ENCODE measurements at places on chromosomes 1 and 21.

DNA sequence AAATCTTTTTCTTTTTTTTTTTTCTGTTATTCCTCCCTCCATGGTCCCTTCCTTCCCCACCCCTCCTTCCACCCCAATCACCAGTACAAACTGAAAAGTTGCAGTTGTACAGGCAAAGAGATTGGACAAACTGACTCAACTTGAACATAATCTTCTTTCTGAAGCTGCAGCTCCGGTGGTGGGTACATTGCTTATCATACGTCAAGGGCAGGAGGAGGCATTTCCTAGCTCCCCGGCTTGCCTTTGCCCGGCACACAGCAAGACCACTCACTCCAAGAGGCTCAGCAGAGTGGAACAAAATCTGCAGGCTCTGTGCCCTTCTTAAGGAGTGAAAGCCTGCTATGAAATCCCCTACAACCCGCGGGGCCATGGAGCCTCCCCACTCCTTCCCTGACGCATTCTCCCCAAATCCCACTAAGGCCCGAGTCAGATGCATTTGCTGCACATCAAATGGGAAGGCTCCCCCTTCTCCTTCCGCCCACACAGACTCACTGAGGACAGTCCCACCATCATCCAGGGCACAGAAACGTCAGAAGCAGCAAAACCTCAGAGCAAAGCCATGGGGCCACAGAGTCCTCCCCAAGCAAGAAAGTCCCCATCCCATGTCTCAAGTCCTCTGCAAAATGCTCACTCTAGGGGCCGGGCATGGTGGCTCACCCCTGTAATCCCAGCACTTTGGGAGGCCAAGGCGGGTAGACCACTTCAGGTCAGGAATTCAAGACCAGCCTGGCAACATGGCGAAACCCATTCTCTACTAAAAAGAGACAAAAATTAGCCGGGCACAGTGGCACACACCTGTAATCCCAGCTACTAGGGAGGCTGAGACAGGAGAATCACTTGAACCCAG is 45.9 kb downstream of the SYF2 start:
- DNase-seq, result no peak

- no peak for DNase-seq
Measured at GRCh38 chr1:241775021-241775420, 73.0 kb upstream of the EXO1 start.

DNA sequence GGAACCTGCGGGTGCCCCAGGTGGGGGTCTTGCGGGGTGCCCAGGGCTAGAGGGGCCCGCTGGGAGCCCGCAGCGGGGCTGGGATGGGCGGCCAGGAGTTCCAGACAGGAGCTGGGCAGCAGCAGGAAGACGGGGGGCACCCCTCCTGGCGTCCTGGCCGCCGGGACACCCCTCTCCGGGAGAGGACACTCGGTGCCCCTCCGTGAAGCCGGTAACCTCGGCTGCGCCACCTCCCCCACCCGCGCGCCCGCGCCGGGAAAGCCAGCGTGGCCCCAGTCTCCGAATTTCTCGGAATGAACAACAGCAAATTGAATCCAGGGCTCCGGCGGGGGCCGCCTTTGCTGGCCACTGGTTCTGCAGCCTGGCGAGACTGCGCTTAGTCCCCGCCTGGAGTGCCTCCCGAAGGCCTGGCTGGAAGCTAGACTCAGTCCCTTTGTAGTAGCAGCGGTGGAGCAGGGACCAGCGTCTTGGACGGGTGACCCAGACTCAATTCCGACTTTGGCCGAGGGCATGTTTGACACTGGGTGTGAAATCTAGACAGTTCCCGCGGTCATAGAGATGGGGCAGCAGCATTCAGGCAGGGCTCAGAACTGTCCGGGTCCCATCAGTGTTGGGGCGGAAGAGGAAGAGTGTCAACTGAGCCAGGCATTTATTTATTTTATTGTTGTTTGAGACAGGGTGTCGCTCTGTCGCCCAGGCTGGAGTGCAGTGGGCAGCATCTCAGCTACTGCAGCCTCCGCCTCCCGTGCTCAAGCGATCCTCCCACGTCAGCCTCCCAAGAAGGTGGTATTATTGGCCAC is 773 bp downstream of the IFNGR2 start:
- DNase-seq, result peak; percentile 43

DNA sequence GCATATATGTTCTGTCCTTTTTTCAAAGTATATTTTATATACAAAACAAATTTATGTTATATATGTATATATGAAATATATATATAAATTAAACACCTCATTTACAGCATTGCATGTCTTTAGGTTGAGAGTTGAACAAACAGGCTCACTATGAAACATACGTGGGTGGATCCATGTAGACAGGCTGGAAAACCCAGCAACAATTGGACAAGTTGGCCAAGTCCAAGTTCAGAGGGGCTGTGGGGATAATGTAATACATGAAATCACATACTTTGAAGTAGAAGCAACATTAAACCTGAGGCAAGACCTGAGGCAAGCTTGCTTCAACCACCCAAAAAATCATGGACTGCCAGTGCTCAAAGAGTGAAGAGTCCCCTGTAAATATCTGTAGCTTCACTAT is 39.7 kb downstream of the KCNJ6 start:
- no peak for DNase-seq

GRCh38 chr1:221159608-221160007 is 280.4 kb downstream of the HLX start:
- DNase-seq, result no peak

GRCh38 chr1:119367432-119368124 is 1.0 kb upstream of the HAO2 start:
- peak; percentile 23 for DNase-seq

DNA sequence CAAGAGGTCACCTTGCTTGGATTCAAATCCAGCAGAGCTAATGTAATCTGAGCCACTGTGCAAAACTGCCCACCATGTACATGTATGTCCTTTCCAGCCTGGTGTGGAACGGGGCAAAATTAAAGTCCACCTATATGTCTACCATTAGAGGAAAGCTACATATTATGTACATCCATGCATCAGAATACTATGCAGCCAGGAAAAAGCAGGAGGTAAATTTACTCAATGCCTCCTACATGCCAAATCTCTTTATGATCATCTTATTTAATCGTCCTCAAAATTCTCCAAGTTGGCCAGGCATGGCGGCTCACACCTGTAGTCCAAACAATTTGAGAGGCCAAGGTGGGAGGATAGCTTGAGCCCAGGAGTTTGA is 6.3 kb upstream of the ZNF683 start:
- DNase-seq, result no peak

GRCh38 chr1:165419839-165420238 is 25.1 kb downstream of the RXRG start:
- DNase-seq, result no peak

DNA sequence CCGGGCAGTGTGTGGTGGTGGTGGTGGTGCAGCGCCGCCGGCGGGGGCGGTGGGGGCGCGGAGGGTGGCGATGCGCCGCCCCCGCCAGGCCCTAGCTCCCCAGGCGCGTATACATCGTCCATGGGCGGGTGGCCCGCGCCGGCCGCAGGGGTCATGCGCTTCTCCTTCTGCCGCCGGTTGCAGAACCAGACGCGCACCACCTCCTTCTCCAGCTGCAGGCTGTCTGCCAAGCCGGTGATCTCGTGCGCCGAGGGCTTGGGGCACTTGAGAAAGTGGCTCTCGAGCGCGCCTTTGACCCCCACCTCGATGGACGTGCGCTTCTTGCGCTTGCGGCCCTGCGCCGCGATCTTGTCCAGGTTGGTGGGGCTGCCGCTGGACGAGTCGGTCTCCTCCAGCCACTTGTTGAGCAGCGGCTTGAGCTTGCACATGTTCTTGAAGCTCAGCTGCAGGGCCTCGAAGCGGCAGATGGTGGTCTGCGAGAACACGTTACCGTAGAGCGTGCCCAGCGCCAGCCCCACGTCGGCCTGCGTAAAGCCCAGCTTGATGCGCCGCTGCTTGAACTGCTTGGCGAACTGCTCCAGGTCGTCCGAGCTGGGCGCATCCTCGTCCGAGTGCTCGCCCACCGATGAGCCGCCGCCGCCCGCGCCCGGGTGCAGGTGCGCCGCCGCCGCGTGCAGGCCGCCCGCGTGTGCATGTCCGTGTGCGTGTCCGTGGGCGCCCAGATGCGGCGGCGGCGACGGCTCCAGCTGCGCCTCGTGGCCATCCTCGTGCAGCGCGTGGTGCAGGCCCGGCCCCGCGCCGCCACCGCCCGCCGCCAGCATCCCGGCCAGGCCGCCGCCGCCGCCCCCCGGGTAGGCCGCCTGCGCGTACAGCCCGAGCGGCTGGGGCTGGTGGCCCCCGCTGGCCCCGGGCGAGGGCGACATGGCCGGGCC is 926 bp downstream of the POU3F1 start:
- no peak for DNase-seq

DNA sequence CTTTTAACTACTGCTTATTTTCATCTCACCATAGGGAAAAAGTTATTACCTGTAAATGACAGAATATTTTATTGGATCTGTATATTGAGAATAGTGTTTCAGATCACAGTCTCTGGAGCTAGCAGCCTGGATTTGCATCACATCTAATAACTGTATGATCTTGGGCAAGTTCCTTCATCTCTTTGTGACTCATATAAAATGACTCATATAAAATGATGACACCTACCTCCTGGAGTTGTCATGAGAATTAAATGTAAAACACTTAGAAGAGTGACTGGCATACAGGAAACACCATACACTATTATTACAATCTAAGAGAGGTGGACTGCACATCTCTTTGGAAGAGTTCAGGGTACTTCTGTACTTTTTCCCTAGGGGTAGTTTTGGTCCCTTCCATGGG is 421.3 kb downstream of the NEGR1 start:
- DNase-seq, result peak; percentile 49

DNA sequence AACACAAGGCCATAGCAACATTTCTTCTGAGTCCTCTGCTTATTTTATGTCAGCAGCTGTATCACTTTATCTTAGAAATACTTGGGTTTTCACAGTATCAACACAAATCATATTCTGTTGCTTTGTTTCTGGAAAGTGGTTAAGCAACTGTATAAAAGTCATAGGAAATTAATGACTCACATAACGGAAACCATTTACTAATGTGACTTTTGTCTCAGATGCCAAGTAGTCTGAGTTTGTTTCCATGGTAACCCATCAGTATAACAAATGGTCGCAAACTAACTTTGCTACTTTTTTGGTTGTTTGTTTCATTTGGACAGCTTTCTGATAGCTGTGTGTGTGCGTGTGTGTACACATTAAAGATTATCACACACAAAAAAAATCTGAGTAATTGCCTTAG is 31.1 kb downstream of the EEIG2 start:
- DNase-seq, result peak; percentile 97

DNA sequence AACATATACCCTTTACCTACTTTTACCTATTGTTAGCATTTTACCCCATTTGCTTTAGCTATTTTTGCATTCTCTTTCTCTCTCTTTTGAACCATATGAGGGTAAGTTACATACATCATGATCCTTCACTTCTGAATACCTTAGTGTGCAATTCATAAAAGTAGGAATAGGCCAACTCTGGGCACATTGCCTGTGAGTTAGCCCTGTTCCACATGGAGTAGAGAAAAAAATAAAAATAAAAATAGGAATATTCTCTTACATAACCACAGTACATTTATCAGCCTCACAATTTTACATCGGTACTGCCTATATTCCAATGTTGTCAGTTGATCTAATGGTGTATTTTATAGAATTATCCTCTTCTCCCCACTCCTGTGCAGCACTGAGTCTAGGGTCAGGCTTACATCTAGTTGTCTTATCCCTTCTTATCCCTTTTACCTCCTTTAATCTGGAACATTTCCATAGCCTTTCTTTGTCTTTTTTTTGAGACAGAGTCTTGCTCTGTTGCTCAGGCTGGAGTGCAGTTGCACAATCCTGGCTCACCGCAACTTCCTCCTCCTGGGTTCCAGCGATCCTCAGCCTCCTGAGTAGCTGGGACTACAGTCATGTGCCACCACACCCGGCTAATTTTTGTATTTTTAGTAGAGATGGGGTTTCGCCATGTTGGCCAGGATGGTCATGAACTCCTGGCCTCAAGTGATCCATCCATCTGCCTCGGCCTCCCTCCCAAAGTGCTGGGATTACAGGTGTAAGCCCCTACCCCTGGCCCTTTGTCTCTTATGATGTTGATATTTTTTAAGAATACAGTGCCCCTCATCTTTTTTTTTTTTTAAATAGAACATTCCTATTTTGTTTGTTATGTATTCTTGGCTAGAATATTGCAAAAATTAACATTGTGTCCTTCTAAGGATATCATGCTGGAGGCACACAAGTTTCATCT is 11.1 kb upstream of the SLC30A1 start:
- DNase-seq, result peak; percentile 90

- no peak for DNase-seq
Measured at GRCh38 chr1:206725109-206725963, 40.6 kb downstream of the MAPKAPK2 start.

DNA sequence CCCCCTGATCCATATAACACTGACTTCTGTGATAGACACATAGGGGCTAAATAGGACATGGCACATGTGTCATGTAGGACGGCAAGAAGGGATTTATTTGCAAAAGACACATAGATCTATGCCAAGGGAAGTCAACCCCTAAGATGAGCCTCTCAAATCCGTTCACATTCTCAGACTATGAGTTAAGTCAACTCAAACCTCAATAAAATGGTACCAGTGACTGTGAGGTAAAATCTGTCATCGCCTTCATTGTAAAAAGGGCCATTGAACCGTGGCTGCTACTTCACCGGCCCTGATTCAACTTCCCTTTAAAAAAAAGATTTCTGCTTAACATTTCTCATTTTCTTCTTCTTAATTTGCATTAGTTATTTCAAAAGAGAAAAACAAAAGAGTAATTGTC is 144.0 kb downstream of the ZNF281 start:
- DNase-seq, result no peak

DNA sequence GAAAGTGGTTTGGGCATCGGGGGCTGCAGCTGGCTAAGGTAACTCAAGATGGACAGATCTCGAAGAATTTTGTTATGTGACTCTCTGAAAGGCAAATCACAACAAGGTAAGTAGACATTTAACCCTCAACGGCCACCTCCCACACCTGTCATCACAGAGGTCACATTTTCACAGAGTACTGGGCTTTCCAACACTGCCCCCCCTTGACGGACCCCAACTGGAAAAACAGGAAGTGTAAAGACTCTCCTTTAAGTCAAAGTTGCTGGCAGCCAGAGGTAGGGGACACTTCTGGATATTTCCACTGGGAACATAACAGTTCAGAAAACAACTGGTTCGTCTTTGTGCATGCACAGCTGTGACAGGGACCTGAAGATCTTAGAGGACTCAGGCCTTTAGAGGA is 22.3 kb downstream of the NOL9 start:
- no peak for DNase-seq

DNA sequence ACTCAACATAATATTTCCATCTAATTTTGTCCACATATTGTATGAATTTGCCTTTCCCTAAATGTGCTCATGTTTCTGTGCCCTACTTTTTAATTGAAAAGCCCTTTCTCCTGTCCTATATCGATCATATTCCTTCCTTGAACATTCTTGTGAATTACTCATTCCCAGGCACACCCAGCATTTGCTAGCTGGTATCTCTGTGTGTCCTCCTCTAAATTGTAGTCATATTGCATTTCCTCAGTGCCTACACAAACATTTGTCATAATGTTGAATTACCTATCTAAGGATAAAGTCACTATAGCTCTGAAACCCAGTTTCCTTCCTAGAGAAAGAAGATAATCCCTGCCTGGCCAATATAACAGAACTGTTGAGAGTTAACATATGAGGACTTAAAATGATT is 39.6 kb upstream of the TBX15 start:
- DNase-seq, result no peak
